ENCODE measurements at places on chromosomes 6 and 20.

- no peak for DNase-seq
Measured at GRCh38 chr6:20001286-20001685, 164.1 kb downstream of the ID4 start.

- DNase-seq: no peak
Measured at GRCh38 chr6:6560909-6561308, 27.6 kb upstream of the LY86 start.

GRCh38 chr20:8043687-8044282 is 24.2 kb upstream of the TMX4 start:
- DNase-seq: peak; percentile 72

- no peak for DNase-seq
Measured at GRCh38 chr6:33609528-33609927, 11.6 kb upstream of the ITPR3 start.

- DNase-seq: peak; percentile 18
Measured at GRCh38 chr6:157461000-157461915, 80.3 kb downstream of the ZDHHC14 start.

GRCh38 chr6:10513544-10513943 is 7.6 kb upstream of the GCNT2 start:
- no peak for DNase-seq

- no peak for DNase-seq
Measured at GRCh38 chr6:62466607-62467006, 180.6 kb upstream of the KHDRBS2 start.

GRCh38 chr6:106147476-106147875 is 61.3 kb downstream of the PRDM1 start:
- no peak for DNase-seq

Measured in NCI-H526 treated with DMSO at 0.1 percent for 48 hours (cell line).